ENCODE measurements at places on chromosomes 6 and 20.

DNA sequence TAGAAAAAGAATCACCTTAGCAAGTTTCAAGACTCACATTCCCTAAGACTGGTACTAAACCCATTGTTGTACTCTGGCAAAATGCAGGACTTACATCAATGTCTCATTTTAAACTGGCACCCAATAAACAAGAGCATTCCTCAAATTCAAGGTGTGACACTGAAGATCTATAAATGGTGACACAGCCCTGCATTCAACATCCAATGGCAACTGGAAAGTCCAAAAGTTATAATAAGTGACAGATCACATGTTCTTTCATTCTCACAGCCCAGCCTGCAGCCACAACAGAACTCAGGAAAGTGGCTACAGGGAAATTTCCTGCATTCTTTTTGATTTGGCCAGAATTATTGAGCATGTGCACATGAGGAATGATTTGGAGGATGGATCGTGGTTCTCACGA is 57.5 kb downstream of the MBOAT1 start:
- no peak for DNase-seq

- peak; percentile 35 for DNase-seq
Measured at GRCh38 chr20:24303393-24304170, 165.8 kb upstream of the SYNDIG1 start.

- no peak for DNase-seq
Measured at GRCh38 chr20:17463711-17464110, 67.5 kb downstream of the BFSP1 start.

GRCh38 chr20:44222633-44223368 is 12.2 kb upstream of the OSER1 start:
- no peak for DNase-seq

DNA sequence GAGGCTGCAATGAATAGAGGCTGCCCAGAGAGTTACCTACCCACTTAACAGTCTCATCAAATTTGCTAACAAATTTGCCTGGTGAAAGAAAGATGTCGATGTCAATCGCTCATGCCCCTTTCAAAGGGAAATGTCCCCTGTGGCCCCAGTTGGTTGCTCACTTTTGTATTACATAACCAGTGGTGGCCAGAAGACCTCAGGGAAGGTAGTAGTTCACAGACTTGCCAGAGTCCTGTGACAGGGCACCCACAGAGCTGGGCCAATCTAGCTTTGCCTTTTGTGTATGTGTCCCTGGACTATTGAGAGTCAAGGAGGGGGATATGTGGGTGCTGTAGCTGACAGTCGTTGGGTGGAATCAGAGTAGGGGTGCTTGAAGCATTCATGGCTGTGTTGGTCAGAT is 70.7 kb upstream of the CCN6 start:
- no peak for DNase-seq

DNA sequence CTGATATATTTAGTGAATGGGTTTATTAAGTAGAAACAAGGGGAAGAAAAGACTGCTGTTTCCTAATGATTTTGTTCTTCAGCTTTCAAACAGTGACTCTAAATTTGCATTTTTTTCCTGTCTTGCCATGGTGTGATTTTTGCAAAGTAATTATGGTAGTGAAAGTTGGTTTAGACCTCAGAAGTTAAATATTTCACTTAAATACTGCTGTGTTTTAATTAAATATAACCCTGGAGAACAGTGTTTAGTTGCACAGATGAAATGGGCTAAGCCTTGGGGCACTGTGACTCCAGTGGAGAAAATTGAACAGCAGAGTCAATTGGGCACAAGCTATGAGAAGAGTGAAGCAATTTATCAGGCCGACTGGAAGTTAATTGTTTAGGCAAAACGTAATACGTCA is 111.1 kb upstream of the MCHR2 start:
- no peak for DNase-seq

GRCh38 chr6:107776415-107776814 is 47.7 kb downstream of the SCML4 start:
- DNase-seq = no peak

- no peak for DNase-seq
Measured at GRCh38 chr6:112054001-112054400, at the start of gene CCN6. Gene CCN6, plus strand, starts transcription at chr6:112054104. Its CDS starts 254 bp downstream, at chr6:112054358.

- peak; percentile 37 for DNase-seq
Measured at GRCh38 chr6:168602576-168602975, 161.6 kb downstream of the SMOC2 start.

DNA sequence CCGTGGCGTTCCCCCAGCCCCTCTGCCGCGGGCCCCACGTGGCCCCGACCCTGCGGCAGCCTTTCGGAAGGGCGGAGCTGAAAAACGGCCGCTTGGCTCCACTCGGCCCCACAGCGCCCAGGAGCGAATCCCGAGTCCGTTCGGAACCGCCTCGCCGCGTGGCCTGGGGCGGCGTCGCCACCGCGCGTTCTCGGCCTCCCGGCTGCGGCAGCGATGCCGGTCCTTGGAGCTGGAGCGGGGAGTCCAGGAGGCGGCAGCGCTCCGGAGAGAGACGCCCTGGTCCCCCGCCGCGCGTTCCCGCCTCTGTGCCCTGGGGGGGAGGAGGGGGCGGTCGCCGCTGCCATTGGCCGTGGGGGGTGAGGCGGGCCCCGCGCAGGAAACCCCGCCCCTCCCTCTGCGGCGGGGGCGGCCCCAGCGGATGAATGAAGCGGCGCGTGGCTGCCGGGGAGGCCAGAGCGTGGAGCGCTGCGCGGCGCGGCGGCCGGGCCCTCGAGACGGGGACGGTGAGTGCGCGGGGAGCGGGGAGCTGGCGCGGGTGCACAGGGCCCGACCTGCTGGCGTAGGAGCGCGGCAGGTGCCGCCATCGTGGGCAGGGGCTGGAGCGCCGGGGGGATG is at the start of gene SLCO4A1:
SLCO4A1 (plus strand) TSS at position 453 of the 615 bp plus-strand sequence. CDS start 13,952 bp downstream, outside the sequence.
- DNase-seq = peak; percentile 85

DNA sequence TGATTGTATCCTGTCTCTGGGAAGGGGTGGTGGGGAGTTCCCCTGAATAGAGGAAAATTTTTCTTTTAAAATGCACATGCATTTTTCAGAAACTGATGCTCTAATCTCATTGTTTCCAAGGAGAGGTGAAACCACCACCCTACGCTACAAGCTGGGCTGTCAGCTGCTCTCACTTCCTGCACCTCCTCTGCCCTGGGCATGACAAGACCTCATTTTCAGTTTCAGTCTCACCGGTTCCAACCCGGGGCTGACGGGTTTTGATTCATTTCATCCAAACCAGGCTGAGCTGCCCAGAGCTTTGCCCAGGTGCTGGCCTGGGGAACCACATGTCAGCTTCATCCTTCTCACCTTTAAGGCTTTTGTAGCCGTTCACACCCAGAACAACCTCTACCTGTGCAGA is 99.7 kb downstream of the EYA2 start:
- no peak for DNase-seq

DNA sequence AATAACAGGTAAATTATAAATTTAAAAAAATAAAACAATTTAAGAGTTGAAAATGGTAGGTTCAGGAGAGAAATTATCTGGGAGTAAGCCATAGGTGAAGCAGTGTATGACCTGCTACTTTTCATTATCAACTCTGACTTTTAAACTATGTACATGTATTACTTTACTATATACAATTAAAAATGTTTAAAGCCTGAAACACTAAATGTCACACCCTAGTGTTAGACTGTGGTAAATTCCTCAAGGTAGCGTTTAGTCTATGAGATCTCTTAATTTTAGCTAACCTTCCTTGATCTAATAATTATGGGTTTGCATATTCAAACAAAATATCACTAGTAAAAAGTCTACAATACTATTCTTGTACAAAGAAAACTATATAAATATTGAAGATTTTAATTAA is 22.3 kb upstream of the TBC1D32 start:
- DNase-seq = no peak

- no peak for DNase-seq
Measured at GRCh38 chr20:60632391-60633262, 619.4 kb upstream of the CDH4 start.

DNA sequence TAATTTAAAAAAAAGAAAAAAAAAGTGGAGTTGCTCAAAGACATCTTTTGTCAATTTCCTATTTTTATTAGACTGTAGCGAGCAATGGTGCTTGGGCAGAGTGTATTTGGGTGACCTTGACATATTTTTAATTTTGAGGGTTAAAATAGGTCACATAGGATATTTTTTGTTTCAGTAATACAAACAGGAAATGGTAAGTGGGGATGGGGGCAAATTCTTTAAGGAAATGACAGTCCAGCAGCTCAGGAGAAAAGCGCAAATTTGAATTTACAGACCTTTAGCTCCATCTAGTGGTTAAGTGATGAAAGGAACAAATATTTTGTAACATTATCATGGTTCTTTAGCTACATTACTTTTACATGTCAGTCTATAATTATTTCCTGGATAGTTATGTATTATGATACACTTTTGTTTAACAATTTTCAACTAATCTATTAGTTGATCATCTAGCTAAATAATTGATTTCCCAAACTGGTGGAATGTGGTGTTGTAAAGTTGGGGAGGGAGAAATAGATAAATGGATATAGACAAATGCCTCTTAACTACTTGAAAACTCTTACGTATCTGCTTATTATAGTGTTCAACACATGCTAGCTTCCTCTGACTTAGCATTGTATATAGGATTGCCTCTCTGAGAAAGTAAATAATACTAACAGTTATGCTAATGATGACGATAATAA is 10.0 kb downstream of the CITED2 start:
- no peak for DNase-seq

GRCh38 chr20:8722277-8722928 is 346.5 kb upstream of the PLCB4 start:
- DNase-seq = no peak

DNA sequence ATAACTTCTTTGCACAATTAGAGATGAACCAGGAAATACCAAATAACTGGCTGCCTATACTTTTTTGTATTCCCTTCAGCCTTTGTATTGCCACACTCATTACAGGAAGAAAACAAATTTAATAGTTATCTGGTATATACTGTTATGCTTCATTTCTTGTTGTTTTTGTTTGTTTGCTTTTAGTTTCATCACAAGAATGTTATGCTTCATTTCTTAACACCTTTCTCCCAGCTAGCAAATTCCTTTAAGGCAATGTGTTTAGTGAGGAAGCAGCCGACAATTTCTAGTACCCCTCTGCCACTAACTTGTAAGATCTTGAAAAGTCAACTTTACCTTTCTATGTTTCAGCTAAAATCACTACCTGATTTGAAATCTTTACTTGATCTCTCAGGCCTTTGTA is 1.4 kb downstream of the NCOA6 start:
- no peak for DNase-seq

DNA sequence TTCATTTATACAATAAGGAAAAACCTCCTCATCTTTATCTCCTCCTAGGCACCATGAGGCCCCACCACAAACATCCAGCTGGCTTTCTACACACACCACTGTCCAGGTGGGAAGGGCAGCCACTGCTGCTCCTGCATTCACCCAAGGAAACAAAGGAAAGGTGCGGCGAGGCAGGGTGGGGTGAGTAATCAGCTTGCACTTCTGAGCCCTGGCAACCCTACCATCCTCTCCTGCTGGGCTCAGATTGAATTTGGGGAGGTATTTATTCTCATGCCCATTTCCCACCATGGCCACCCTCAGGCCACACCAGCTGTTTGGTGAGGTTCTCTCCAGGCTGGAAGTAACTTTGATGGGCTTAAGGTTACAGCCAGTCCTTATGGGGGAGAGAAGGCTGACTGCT is 31.2 kb upstream of the SPDEF start:
- no peak for DNase-seq

- DNase-seq = no peak
Measured at GRCh38 chr6:140915103-140915502, 1217.6 kb upstream of the GJE1 start.

GRCh38 chr20:47358672-47359529 is 2.4 kb upstream of the ZMYND8 start:
- peak; percentile 92 for DNase-seq

GRCh38 chr20:37714978-37715672 is 21.3 kb downstream of the CTNNBL1 start:
- DNase-seq = no peak

GRCh38 chr6:25056130-25056529 is 120.4 kb upstream of the RIPOR2 start:
- no peak for DNase-seq

GRCh38 chr20:25360631-25361286 is 29.9 kb downstream of the ABHD12 start:
- no peak for DNase-seq

- no peak for DNase-seq
Measured at GRCh38 chr20:57996465-57996864, 232.0 kb downstream of the ANKRD60 start.

GRCh38 chr20:37388831-37389230 is 42.9 kb downstream of the SRC start:
- DNase-seq = peak; percentile 13
